Endothelial cell of umbilical vein (primary cell): ENCODE measurements at places on chromosomes 11 and 22.

GRCh38 chr22:50684986-50685385, 12.4 kb downstream of the SHANK3 start:
- peak; percentile 36 for DNase-seq

GRCh38 chr22:36405671-36406538, 18.1 kb upstream of the MYH9 start:
- DNase-seq: no peak

DNA sequence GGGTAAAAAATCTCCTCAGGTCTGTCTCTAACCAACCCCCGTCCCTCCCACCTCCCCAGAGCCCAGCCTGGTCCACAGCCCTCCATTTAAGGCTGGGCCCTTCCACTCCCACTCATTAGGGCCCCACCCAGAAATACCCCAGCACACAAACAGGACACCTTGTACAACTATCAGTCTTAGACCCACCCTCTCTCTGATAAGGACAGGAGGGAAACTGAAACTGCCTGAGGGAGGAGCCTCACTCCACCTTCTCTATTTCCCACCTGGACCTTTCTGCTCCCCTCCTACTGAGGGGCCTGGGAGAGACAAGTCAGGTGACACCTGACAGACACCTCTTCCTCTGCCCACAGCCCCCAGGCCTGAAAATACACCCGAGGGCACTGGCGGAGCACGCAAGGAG, 90.2 kb downstream of the PLEKHA7 start:
- DNase-seq: no peak

DNA sequence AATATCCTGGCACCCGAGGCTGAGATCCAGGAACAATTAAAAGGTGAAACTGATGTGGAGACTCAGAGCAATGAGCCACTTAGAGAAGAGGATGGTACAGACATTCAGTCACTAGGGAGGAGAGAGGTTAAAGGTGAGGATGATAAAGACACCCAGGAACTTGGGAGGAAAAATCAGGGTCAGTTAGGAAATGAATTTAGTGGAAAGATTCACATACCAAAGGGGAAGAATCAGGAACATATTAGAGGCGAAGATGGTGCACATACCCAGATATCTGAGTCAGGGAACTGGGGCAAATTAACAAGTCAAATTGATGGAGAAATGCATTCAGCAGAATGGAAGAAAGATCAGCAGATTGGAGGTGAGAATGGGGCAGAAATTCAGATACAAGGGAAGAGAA, 4.1 kb upstream of the MEI1 start:
- DNase-seq: no peak

GRCh38 chr11:36273110-36273509, 16.1 kb downstream of the COMMD9 start:
- no peak for DNase-seq

DNA sequence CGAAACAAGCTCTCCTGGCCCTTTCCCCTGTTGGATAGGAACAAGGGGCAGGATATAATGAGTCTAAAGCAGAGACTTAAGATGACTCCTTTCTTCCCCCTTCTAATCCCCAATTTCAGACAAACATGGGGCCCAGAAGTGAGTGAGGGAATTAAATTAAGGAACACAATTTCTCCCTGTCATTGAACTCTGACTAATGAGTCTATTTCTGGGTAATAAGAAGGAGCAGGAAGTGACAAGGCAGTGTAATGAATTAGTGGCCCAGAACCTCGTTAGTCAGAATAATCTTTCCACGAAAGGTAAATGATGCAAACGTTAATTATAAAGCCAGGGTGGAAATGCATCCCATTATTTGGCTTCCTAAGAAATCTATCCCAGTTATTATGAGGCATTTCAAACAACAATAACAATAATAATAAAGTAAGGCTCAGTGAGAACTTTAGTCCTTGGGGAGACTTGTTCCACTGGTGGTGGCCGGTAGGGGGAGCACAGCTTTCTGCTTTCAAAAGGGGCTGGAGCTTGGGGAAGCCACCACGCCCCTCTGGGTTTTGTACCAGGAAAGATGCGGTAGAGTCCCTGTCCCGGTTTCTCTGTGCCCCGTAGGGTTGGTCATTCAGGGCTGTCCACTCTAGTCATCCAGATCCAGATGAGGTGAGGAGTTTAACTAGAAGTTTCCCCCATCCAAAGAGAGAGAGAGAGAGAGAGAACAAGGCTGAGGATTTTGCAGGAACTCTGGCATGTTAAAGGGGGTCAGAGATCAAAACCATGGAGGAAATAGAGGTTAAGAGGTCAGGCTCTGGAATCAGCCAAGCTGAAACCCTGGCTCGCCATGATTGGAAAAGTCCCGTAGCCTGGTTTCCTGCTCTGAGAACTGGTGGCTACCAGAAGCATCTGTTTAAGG, 298.3 kb downstream of the NTM start:
- DNase-seq: peak; percentile 32

GRCh38 chr11:68120273-68121066, 718 bp downstream of the CHKA start:
- peak; percentile 51 for DNase-seq

DNA sequence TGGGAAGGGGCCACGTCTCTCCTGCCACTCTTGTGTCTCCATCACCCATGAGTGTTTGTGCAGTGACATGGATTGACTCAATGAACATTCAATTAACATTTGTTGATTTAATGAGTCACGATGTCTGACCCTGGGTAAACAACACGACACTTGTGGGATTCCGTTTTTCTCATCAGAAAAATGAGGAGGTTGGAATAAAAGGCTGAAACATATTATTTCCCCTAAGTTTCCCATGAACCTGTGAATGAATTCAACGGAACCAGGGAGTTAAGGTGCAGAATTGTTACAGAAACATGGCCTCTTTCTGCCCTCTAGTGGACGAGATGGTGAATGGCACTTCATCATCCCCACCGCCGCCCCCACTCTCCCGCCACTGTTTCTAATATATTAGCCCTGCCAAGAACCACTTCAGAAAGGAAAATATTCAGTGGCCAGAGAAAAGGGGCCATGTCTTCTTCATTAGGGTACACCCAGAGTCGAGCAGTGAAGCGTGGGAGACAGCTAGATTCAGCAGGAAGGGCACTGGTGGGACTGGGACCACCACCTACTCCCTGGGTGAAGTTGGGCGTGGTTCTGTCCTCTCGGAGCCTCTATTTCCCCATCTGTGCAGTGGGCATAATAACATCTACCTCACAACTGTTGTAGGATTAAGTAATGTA, 46.3 kb upstream of the SYT13 start:
- DNase-seq: peak; percentile 51

DNA sequence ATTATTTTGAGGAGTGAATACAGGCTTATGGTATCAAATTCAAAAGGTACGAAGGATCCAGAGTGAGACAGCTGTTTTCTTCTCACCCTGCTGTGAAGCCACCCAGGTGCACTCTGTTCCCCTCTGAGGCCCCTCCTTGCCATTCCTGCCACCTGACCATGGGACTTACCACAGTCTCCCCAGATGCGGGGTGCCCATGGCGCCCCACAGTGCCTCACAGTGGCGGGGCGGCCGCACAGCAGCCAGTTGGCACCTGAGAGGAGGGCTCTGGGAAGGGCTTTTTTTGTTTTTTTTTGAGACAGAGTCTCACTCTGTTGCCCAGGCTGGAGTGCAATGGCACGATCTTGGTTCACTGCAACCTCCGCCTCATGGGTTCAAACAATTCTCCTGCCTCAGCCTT, 151.7 kb downstream of the CEP164 start:
- DNase-seq: no peak

GRCh38 chr11:114216796-114217180, 79.4 kb upstream of the NNMT start:
- no peak for DNase-seq

- no peak for DNase-seq
Measured at GRCh38 chr22:22576989-22577427, 17.9 kb upstream of the PRAME start.

GRCh38 chr11:13958641-13959400, 3.7 kb upstream of the SPON1 start:
- no peak for DNase-seq

GRCh38 chr11:1922481-1923081, 3.1 kb downstream of the TNNT3 start:
- no peak for DNase-seq

DNA sequence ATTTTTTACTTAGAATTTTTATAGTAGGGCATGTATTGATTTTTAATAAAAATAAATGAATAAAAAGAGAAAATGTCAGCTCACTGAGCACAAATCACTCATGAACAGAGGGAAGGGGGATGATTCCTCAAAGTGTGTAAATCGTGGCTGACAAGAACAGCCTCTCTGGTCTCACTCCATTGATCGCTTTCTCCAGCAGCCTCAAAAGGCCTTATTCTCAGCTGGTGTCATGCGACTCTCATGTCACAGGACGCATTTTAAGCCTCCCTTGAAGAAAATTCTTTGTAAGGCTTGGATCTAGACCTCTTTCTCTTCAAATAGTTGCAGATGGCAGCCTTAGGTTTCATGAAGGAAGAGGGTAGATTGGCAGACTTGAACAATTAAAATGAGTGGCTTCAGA, 33.9 kb upstream of the SLC5A12 start:
- no peak for DNase-seq

DNA sequence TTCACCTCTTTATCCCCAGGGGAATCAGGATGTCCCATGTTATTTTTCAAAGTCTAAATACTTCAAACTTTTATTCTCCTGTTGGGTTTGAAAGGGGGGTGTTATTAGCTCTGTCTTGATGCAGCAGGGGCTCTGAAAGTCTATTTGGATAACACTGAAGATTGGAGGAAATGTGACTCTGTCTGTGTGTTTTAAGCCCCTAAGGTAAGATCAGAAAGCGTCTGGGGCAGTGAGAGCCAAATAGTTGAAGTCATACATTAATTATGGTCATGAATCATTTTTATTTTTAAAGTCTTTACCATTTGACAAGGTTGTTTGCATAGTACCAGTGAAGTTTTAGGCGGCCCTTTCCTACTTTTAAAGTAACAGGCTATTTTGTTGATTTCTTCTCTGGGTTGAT, 139.0 kb downstream of the UVRAG start:
- DNase-seq: no peak

DNA sequence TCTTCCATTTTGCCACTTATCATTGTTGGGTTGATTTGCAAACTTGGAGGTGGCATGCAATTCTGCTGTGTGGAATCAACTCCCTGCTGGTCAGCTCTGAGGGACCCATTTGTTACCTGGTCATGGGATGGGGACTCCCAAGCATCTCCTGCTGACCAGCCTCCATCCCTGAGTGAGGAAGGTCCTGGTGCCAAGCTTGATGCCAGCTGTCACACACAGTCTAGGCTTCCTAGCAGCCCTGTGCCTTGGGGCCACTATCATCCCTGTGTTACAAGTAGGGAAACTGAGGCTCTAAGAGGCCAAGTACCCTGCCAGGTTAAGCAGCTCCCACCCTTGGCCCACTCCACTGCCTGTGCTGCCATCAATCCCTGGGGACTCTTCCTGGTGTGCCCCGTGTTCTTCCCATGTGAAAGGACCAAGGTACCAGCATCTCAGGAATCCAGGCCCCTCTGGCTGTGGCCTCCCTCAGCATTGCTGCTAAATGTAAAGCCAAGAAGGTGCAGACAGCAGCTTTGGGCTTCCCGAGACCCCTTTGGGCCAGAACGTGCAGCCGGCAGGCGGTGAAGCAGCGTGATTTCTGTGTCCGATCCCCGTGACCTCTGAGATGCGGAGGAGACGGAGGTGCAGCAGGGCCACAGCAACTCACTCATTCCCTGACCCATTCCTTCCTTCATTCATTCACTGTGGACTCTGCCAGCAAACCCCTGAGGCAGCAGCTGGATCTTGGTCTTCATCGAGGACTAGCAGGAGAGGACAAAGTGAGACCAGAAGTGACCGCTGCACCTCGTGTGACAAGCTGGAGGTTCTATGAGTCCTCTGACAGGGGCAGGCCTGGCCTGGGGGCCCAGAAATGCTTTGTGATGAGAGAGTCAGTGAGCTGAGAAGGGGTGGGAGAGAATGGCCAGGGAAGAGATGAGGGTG, 49.7 kb downstream of the MYEOV start:
- no peak for DNase-seq

DNA sequence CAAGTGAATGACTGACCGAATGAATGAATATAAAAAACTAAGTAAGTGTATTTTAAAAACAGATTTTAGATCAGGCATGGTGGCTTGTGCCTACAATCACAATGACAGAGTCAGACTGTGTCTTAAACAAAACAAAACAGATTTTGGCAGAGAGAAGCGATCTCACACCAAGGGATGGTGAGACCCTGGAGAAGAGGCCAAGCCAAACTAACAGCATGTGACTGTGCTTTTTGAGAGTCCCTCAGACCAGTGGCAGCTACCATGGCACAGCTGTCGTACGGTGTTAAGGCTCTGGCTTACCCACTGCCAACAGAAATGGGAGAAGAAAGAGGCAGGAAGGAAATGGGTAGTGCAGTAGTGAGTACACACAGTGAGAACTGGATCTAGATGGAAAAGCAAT, 60.6 kb downstream of the SGSM3 start:
- no peak for DNase-seq

DNA sequence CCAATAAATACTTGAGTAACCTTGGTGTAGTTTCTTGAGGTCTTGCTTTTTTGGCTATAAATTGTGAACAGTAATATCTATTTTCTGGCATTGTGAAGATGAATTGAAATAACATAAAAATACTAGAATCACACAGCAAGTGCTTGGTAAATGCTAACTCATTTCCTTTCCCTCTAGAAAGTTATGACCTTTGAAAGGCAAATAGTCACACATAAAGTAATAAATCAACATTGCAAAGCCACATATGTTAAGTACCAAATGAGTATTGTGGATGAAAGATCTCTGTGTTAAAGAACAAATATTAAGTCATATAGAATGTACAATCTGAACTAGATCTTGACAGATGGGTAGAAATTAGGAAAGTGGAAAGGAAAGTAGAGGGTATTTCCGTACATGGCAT, 559.6 kb upstream of the CCDC90B start:
- no peak for DNase-seq

DNA sequence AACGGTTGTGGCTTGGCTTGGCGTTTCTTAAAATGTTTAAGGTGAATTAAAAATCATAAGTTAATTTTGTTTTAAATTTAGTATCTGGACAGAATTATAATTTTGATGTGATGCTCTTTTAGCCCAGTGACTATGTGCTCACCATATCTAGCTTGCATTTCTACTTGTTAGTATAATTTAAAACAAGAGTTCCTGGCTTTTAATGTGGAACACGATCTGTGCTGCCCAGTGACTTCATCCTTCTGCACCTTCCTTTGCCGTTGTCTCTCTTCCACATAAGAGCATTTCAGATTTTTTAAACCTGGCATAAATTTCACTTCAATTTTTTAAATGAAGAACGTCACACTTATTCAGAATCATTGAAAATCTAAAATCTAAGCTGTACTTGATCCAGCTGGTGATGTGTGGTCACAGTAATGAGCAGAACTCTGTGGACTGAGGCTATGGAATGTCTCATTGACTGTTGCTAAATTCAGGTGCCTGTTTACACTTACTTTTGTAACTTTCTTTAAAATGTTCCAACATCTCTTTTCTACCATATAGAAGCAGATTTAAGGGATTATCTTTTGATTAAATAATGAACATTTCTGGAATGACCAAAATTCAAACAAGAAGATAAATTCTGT, 75.4 kb upstream of the ADSL start:
- no peak for DNase-seq
